ENCODE measurements at places on chromosomes 16 and 17.

- DNase-seq = no peak
These were observed 100.3 kb downstream of the ZFHX3 start for GRCh38 chr16:72947379-72948237.

DNA sequence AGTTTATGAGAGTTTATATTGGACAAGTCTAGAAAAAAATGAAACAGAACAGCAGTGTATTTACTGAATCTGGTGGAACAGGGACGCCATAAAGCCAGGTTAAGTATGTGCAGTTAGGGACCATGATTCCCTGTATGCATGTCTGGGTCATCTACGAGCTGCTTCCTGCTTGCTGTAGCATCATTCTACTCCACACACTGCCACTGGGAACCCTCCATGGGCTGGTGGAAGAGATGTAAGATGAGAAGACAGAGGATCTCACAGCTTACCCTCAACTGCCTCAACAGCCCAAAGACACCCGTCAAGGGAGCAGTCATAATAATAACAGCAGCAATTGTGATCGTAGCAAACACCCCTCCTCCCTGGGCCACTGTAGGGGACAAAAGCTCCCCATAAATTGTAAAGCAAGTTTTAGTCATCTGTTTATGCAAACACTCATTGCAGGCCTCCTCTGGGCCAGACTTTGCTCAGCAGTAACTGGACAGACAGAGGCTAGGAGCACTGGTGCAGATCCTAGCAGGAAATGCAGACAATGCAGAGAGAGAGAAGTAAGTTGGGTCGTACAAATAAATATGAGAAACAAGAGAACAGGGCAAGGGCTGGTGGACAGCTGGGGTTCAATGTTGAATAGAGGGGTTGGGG is 188.0 kb downstream of the SOX9 start:
- DNase-seq = no peak

- peak; percentile 100 for DNase-seq
These were observed 461 bp upstream of the FDXR start for GRCh38 chr17:74873037-74873873.

DNA sequence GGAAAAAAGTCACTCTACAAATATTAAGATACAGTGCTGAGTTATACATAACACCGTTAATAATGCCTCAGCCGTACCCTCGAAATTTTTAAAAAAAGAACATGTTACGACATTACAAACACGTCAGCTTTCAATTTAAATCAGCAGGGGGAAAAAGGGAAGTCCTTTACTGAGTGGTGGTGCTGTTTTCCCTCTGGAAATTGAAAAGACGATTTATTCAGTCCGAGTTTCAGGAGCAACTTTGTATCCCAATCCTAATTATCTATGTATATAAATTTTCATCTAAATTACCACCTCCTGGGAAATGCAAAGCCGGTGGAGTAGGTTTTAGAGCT is 1.3 kb downstream of the NETO2 start:
- DNase-seq = peak; percentile 15

- DNase-seq = no peak
These were observed 39.2 kb upstream of the TNRC6C start for GRCh38 chr17:77919276-77919675.

DNA sequence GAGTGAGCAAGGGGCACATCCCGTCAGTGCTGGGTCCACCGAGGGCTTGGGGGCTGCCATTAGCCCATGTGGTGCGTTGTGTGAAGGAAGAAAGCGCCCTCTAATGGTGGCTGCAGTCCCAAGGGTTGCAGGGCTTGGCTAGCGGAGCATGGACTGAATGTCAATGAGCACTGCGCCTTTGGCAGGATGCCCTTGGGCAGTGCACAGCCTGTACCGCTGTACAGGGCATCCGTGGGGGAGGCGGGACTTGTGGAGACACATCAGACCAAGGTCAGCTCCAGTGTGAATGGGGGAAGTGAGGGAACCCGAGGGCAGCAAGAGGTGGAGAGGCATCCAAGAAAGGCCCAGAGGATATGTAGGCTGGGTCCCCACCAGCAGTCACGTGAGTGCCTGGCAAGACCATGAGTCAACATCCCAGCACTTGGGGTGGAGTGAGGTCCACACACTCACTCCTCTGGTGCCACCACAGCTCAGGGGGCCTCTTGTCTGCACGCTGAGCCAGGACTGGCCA is 75.5 kb upstream of the MED9 start:
- no peak for DNase-seq

- no peak for DNase-seq
These were observed 76.3 kb downstream of the USP31 start for GRCh38 chr16:23072769-23073549.

GRCh38 chr16:1430759-1431496 is at the start of gene PERCC1:
Gene PERCC1, plus strand, starts transcription at chr16:1431078. Its CDS starts 1,516 bp downstream, at chr16:1432594.
- no peak for DNase-seq

DNA sequence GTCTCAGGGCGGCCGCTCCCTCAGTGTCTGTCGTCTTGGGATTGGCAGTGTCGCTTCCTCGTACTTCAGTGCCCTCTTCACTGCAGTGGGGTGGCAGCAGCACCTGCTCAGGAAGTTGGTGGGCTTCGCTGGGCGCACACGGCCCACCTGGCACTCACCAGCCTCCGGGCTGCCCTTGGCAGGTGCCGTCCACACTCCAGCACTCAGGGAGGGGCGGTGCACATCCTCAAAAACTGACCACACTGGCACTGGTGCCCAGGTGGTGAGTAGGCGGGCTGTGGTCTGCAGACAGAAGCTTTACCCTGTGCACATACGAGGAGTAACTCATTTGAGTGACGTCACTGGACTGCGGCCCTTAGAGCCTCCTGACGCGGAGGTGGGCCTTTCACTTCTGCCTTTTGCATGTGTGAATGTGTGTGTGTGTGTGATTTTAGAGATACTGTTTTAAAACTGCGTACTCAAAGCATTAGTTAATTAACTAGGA is 94.6 kb downstream of the BANP start:
- DNase-seq = peak; percentile 26

DNA sequence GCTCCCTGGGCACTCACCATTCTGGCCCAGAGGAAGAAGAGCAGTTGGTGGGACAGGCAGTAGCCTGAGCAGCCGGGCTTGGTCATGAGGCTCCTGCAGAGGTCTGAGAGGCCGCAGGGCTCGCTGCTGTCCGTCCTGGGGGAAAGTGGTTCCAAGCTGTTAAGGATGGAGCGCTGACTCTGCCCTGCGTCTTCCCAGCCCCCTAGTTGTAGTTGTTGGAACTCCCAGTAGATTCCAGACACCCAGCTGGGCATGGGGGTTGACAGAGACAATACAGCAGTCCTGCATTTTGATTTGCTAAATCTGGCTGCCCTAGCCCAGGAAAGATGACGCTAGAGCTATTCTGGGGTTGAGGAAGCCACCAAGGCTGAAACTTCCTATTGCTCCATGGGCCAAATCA is 7.3 kb downstream of the C16orf89 start:
- DNase-seq = no peak

DNA sequence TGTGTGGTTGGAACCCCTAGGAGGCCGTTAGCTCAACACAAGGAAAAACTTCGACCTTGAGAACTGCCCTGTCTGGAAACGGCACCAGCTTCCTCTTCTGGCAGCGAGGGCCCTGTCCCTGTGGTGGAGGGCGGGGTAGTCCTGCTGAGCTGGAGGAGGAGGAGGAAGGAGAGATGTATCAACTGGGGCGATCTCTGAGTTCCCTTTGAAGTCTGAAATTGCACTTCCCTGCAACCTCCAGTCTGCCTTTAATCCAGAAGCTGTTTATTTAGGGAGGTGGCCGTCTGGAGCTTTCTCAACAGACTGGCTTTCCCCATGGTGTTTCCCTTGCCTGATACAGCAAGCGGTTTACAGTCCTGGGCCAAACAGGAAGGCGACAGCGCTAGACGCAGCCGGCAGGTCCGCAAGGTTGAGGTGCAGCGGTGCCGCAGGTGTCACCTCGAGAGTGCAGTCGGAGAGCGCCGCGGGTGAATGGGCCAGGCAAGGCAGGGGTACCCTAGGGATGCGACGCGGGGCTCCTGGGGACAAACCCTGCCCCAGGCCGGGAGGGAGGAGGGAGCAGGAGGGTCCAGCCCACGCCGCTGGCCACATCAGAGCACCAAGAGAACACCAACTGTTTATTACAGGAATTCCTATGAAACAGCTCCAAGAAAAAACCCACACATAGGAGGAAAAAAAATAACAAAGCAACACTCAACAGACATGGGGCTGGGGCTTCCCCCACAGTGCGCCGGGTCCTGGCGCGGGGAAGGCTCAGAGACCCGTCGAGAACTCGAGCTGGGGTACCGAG is 11.4 kb upstream of the MRPS23 start:
- DNase-seq = peak; percentile 38

DNA sequence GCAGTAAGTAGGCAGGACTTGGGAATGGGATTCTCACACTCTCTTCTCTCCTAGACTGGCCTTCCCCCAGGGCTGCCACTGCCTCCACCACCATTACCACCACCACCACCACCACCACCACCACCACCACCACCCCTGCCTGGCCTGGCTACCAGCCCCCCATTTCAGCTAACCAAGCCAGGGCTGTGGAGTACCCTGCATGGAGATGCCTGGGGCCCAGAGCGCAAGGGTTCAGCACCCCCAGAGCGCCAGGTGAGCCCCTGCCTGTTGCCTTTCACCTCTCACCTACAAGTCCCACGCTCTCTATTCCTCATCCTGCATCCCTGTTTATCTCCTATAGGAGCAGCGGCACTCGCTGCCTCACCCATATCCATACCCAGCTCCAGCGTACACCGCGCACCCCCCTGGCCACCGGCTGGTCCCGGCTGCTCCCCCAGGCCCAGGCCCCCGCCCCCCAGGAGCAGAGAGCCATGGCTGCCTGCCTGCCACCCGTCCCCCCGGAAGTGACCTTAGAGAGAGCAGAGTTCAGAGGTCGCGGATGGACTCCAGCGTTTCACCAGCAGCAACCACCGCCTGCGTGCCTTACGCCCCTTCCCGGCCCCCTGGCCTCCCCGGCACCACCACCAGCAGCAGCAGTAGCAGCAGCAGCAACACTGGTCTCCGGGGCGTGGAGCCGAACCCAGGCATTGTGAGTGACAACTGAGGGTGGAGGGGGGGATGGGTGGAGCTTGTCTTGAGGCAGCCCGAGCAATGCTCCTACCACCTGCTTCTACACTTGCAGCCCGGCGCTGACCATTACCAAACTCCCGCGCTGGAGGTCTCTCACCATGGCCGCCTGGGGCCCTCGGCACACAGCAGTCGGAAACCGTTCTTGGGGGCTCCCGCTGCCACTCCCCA is 7.9 kb upstream of the TMEM88 start:
- DNase-seq = no peak

DNA sequence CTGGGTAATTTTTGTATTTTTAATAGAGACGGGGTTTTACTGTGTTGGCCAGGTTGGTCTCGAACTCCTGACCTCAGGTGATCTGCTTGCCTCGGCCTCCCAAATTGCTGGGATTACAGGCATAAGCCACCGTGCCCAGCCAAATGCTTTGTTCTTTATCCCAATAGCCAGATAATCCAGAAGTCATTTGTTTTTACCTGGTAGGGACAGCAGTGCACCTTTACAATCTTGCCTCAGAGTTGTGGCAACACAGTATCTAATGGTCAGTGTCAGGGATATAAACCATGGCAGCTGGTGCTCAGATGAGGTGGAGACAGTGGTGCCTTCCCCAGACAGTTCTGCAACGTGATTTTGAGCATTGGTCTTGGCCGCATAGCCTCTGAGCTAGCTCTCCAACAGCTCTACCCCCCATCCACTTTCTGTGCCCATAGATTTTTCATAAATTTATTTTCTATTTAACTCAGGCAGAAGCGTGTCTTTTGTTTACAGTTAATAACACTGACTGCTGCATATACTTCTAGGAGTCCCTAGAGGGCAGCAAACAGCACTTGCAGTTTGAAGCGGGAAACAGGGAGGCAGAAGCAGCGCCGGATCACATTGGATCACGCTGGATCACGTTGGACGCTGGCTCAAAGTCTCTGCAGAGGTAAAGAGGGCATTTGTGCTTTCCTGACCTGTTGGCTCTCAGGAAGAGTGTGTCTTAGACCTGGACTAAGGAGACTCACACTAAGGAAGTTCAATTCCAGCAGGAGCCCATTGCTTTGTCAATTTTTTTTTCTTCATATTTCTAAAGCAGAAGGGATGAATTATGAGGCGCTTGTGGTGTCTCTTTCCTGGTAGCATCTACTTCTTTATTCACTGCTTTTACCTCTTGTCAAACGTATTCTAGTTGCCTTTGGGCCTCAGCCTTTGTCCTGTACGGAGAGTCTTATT is 5.1 kb upstream of the GGT6 start:
- peak; percentile 71 for DNase-seq

DNA sequence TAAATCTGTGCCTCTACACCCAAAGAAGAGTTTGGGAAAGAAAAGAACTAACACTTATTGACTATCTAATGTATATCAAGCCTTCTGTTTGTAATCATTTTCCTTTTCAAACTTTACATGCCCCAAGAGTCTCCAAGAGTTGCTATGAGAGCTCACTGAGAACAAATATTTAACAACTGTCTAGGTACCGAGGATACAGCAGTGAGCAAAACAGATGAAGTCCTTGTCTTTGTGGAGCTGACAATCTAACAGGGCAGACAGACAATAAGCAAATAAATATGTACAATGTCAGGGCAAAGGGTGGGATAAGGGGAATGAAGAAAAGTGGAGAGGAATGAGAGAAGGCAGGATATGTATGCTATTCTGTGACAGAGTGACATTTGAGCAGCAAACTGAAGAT is 64.8 kb upstream of the KSR1 start:
- no peak for DNase-seq

DNA sequence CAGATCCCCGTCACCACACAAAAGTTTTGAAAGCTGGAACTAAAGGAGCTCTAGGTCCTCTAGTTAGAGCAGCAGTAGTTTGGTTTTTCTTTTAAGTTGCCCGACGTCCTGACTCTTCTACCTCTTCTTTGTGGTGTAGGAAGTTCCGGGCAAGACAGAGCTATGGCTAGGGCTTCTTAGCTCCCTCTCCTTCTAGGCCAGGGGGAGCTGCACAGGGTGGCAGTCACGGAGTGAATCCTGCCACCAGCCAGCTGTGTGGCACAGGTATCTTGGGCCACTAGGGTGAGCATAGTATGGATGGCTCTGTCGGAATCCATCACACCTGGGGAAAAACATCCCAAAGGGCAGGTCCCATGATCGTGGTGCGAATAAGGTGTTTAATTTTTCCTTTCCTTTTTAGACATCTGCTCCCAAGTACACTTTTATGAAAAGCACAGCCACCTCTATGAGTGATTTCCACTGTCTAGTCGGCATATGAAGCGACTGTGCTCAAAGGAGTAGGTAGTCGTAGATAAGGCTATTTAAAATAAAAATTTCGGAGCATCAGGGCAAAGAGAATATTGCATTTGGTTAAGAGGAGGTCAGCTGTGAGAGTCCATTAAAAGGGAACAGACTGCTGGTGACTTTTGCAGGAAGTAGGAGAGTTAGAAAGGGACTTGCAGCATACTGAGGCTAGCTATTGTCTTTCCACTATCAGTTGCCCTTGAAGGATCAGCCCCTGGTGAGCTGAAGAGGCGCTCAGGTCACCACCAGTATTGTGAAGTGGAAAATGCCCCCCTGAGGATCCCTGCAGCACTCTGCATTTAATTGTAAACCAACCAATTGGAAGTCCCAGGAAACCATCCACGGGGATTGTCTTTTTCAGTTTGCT is 2.1 kb downstream of the PRKCA start:
- no peak for DNase-seq

GRCh38 chr17:56694825-56695224 is 101.3 kb downstream of the NOG start:
- DNase-seq = no peak

All from CD4-positive, alpha-beta T cell treated with Interferon alpha-2 for 1 hour (primary cell).